Left ventricle myocardium superior (tissue), 1 donor: ENCODE measurements at places on chromosomes 3 and 15. TPM values are rescaled to one million over a fixed set of nuclear protein-coding genes. Genes with fewer than 3 reads are reported as not detected.
A peak's percentile ranks its signal among the peaks of the same experiment; 100 is the strongest.

GRCh38 chr3:173135059-173135458 is 6.0 kb downstream of the SPATA16 start:
- DNase-seq, result no peak

DNA sequence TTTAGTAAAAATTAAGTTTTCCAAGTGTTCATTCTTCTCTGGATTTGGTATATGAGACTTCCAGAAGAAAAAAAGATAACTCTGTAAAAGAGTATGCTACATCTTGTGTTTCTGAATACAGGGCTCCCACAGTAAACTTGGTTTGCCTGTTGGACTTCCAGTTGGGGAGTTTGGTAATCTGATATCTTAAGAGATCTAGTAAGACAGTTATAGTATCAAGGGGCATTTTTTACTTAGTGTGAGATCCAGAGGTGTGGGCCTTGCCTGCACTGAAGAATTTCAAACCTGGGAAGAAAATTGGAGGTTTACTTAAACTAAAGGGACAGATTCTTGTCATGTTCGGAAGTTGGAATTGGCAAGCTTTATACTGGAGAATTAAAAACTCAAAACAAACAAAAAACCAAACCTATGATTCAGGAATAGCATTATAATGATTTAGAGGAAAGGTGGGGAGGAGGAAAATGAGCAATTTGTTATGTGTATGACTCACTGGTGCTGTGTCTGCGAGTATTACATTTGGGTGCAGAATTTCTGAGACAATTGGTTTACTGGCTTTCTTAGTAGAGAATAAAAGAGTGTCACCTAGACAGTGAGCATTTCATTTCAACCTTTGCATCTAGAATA is 58.9 kb upstream of the ULK4 start:
- no peak for DNase-seq

DNA sequence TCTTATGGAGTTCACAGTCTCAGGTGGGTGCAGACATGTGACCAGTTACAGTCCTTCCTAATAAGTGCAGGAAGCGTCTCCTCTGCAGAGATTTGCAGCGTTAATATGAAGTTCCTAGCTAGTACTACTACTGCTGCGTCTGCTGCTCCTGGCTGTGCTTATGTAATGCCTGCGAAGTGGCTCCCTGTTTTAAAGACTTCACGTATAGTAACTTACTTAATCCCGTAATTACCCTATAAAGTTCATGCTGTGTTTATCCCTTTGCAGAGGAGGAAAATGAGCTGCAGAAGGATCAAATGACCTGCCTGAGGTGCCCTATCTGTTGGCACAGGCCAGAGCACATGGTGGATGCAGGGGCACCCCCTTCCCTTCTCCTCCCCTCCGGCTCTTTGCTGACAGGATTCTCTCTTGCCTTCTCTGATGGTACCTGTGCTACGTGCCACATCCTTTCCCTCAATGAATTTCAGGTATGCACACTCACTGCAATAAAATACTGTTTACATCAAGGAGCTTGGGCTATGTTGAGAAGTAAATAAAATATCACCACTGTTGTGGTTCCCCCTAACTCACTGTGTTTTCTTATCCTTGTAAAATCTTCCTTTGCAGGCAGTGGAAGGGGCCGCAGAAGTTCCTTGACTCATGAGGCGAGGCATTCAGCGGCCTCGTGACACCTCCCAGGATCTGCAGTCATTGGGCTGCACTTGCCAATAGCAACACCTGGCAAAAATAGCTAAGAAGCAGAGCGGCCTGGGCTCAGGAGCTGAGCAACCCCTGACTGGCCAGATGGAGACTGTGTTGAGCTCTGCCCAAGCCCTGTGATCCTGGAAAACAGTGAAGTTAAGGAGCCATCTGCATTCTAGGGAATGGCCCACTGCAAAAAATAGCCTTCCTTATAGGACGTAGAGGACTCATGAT is 188.9 kb upstream of the ATP10A start:
- DNase-seq, result peak; percentile 40

- DNase-seq, result no peak
Observed at GRCh38 chr15:97684249-97684648, 276.3 kb upstream of the ARRDC4 start.

Gene DET1
- total RNA-seq, result 7.6 TPM

Gene NEK11
- total RNA-seq, result 1.2 TPM

DNA sequence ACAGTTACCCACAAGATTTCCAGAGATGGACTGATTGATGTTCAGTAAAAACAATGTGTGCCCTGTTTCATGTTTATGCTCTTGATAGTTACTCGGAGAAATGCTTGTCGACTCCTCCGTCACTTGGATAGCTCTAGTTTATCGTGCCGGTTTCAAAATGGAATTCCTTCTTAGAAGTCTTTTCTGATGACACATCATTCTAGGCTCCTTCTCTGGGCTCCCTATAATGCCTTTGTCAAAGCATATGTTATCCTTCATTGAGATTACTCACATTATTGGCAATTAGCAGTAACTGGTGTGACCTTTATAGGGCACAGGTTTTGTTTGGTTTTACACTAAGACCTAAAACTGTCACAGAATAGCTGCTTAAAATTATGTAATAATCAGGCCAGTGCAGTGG is 201.8 kb downstream of the CNTN6 start:
- no peak for DNase-seq

DNA sequence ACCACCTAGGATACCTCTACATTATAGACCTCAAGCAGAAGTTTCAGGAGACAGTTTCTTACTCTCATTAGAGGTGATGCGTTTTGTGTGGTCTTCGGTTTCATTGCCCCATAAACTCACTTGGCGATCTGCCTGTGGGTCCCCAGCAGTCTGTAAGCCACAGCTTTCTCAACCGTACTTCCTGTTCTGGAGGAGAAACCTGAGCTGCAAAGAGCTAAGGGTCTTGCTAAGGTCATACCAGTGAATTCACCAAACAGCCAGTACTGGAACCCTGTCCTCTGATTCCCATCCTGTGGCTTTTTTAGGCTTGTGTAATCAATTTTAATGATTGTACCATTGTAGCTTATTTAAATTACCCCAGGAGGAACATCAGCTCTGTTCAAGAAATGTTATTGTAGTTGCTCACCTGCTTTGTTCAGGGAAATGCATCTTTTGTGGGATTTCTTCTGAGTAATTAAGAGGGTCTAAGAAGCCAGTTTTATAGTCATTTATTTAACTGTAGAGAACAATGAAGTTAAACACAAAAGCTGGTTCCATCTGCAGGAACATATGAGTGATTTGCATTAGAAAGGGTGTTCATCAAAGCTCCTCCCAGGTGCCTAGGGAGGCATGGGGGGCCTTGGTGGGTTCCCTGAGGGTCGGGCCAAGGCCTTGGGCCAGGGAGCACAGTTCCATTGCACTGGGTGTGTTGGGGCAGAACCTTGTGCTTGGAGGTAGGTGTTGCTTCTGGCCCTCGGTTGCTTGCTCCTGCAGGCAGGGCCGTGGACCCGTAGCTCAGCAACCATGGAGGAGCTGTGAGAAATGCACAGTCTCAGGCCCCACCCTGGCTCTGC is 69.6 kb downstream of the APBA2 start:
- DNase-seq, result no peak

DNA sequence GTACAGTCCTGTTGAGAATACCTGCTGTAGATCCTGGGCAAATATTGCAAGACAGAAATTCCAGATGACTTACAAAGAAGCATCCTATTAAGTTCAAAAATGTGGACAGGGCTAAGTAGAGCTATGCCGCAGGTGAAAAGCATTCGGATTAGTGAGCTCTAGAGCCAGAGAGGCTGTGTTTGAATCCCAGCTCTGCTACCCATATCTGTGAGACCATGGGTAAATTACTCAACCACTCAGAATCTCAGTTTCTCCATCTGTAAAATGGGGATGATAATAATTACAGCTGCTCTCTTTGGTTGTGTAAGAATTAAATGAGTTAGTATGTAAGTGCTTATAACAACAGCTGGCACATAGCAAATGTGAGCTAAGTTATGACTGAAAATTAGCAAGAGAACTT is 3.9 kb downstream of the ADAMTS7 start:
- DNase-seq, result no peak

Gene ERC2
- 0.94 TPM for total RNA-seq

DNA sequence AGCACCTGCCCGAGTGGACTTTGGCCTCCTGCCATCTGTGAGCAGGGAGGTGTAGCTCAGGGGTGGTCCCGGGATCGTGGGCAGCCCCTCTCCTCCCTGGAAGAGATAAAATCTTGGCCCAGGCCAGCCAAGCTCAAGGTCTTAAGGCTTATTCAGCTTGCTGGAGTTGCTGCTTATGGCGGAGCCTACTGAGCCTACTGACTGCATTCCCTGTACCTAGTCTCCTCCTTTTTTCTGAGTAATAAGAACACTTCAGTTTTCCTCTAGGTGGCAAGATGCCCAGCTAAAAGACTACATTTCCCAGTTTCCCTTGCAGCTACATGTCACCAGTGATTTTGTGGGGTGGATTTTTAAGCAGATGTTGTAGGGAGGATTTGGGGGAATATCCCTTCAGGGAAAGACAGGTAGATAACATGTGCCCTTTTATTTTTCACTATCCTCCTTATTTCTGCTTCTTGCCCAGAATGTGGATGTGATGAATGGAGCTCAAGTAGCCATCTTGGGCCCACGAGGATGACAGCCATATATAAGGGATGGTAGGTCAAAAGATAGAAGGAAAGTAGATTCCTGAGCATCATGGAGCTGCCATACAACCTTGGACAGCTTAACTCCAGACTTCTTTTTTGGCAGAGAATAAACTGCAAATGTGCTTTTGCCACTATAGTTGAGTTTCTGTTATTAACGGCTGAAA is 41.4 kb upstream of the INSYN1 start:
- DNase-seq, result no peak

GRCh38 chr3:116749388-116749787 is 39.8 kb downstream of the TUSC7 start:
- DNase-seq, result no peak

Gene DLEC1
- 1.1 TPM for total RNA-seq

GRCh38 chr15:59138243-59138642 is 33.3 kb downstream of the CCNB2 start:
- DNase-seq, result peak; percentile 48

GRCh38 chr3:4818986-4819693 is 160.1 kb upstream of the BHLHE40 start:
- no peak for DNase-seq

GRCh38 chr3:159486580-159486979 is 502.1 kb upstream of the IL12A start:
- DNase-seq, result no peak

GRCh38 chr3:197942956-197943556 is 6.9 kb upstream of the RPL35A start:
- no peak for DNase-seq

- DNase-seq, result no peak
Observed at GRCh38 chr3:173939331-173939730, 541.8 kb downstream of the NLGN1 start.

GRCh38 chr15:78414621-78415250 is 23.3 kb upstream of the IREB2 start:
- DNase-seq, result no peak

- no peak for DNase-seq
Observed at GRCh38 chr15:58491499-58492202, 59.9 kb downstream of the LIPC start.

DNA sequence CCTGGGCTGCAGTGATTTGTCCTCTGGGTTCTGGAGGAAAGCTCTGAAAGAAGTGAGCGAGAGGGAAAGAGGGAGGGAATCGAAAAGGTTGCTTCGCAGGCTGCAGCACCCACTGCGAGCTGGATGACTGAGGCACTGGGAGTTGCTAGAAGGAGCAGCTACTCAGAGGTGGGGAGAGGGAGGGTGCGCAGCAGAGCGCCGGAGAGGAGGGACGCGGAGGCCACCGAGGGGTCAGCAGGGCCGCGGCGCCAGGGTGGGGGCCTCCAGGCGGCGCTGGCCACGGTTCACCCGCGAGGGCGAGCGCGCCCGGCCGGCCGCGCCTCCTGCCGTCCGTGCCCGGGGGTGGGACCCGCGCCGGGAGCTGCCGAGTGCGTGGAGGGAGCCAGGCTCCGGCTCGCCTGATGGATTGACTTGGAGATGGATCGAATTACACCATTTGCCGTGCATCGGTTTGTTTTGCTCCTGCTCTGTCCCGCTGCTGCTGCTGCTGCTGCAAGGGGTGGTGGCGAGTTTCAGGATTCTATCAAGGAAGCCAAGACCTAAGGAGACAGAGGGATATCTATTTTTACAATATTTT is at the start of gene SEMA6D:
Gene SEMA6D, plus strand, starts transcription at position 470 of the 577 bp plus-strand sequence. CDS start 42,294 bp downstream, outside the sequence.
- peak; percentile 88 for DNase-seq

Gene ACTC1
- total RNA-seq, result 14,086 TPM

Gene ALS2CL
- 33.1 TPM for total RNA-seq

Gene OR5K2
- total RNA-seq, result not detected

GRCh38 chr3:63909431-63909830 is 2.8 kb downstream of the SCAANT1 start:
- DNase-seq, result no peak

Gene PLCB2
- total RNA-seq, result 7.5 TPM

DNA sequence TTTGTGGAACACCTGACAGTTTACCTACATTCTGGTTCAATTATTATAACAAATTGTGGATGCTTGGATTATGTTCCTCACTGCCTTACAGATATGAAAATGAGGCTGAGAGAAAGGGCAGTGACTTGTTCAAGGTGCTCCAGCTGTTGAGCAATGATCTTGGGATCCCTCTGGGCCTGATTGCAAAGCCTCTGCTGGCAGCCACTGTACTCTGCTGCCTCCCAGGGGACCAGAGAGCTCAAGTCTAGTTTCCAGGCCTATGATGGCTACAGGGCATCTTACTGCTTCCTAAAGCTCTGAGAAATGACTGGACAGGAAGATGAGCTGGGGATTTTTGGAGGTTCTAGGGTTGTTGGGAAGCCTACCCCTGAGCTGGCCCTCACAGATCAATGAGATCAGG is 2.3 kb upstream of the SHC4 start:
- no peak for DNase-seq

DNA sequence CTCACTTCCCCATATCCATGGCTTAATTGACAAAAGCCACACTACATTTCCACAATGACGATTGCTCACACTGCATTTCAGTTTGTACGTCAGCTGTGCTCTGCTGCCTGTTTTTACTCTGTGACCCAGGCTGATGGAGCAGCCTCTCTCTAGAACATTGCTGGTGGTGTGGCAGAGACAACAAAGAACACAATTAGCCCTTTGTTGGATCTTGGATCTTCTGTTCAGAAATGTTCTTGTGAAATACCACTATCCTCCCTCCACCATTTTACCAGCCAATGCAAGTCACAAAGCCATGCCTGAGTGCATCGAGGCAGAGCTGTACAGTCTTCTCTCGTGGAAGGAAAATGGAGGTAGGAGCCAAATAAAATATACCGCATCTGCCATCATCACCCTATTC is 56.9 kb upstream of the TBC1D5 start:
- no peak for DNase-seq

GRCh38 chr3:34634939-34635338 is 836.5 kb downstream of the PDCD6IP start:
- no peak for DNase-seq

- no peak for DNase-seq
Observed at GRCh38 chr3:126346466-126346865, 10.7 kb downstream of the KLF15 start.

- no peak for DNase-seq
Observed at GRCh38 chr3:127375151-127375930, 87.5 kb upstream of the PRR20G start.

GRCh38 chr3:124057420-124057819 is 65.5 kb upstream of the ROPN1 start:
- peak; percentile 53 for DNase-seq
